ENCODE measurements at places on chromosomes 5 and 9.
A peak's percentile ranks its signal among the peaks of the same experiment; 100 is the strongest.

GRCh38 chr5:179378116-179378440 is 32.8 kb upstream of the ADAMTS2 start:
- DNase-seq = no peak

- peak; percentile 71 for DNase-seq
Observed at GRCh38 chr9:105447814-105448812, at the start of gene FSD1L. FSD1L (plus strand) TSS chr9:105448034; CDS start chr9:105448221, 187 bp downstream.

DNA sequence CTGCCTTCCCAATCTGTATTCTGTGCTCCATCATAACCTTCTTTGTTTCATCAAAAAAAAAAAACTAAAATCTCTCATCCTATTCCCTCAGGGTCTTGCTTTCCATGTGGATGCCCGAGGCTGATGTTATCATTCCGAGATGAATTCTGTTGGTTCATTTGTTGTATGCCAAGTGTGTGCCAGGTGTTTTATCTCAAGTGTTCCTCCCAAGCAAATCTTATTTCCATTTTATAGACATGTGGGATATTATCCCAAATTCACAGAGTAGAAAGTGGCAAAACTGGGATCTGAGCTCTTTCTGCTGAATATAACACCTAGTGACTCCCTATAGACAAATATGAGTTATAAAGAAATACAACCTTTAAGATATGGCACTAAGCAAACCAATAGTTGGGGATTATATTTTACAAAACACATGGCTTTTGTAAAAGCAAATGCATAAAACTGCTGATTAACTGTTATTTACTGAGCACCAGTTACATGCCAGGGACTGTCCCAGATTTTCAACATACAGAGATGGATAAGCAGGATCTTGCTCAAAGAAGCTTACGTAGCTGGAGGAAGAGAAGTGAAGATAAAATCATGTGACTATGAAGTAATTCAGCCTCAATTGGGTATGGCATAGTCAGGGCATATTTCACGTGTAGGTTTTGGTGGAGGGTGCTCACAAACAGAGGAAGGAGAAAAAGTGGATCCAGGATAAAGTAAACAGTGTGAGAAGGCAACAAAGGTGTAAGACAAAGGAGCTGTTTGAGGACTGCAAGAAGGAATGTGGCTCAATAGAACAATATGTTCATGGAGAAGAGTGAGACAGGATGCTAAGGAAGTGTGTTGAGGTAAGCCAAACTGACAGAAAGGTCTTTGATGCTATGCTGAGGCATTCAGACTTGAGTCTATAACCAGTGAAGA is 143.3 kb upstream of the ADAMTSL1 start:
- DNase-seq = no peak

GRCh38 chr5:126531543-126532120 is 63.4 kb downstream of the ALDH7A1 start:
- DNase-seq = no peak

DNA sequence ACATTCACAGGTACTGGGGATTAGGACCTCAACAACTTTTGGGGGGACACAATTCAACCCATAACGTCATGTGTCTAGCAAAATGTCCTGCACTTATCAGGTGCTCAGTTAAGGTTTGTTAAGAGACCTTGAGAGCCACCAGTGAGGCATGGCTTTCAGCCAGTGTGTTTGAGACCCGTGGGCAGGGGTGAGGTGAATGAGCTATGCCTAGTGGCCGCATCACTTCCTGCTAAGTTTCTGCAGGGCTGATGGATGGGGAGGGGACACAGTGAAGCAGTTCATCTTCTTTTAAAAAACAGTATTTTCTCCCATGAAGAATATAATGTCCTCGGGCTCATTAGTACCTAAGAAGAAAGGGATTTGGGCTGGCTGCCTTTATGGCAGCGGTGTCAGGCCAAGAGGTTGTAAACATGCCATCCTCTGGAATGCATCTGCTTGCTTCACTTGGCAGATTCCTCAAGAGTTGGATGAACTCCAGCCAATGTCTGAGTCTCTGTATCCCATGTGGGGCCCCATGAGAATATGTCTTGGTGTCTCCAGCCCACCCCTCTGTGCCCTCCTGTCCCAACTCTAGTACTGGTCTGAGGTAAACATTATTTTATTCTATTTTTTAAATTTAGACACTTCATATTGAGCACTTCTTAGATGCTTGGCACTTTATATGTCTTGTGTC is 282.2 kb downstream of the CWC27 start:
- no peak for DNase-seq

DNA sequence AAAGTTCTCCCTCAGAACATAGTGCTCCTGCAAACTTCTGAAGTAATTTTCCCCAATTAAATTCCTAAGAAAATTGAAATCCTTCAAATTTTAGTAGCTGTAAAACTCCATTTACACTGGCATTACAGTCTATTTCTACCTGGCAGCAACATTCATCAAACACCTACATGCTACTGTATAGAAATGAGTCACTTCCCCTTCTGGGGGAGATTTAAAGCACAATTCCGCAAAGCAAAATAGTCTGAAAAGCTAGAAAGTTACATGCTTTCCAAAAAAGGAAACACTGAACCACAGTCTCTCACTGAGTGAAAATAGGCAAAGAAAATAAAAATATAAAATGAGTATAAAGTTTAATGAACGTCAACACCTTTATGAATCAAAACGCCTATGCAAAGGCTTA is 43.3 kb downstream of the MCTP1 start:
- no peak for DNase-seq

- peak; percentile 55 for DNase-seq
Observed at GRCh38 chr5:159444441-159445082, 114.3 kb upstream of the IL12B start.

DNA sequence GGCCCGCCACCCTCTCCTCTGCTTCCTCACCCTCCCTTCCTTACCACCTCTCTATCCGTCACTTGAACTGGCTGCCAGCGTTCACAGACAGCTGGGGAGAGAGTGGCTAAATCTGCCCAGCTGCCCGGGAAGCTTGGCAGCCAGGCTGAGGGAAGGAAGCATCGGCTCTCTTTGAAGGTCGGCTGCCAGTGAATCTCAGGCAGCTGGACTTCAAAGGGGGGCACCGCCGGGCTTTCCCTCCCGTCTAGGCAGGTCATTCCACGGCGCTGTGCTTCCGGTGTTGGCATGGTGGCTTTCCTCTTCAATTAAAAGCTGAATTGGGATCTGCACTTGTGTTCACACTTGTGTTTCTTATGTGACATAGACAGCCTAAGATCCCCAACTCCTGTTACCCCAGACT is 174.0 kb downstream of the GDNF start:
- DNase-seq = no peak

DNA sequence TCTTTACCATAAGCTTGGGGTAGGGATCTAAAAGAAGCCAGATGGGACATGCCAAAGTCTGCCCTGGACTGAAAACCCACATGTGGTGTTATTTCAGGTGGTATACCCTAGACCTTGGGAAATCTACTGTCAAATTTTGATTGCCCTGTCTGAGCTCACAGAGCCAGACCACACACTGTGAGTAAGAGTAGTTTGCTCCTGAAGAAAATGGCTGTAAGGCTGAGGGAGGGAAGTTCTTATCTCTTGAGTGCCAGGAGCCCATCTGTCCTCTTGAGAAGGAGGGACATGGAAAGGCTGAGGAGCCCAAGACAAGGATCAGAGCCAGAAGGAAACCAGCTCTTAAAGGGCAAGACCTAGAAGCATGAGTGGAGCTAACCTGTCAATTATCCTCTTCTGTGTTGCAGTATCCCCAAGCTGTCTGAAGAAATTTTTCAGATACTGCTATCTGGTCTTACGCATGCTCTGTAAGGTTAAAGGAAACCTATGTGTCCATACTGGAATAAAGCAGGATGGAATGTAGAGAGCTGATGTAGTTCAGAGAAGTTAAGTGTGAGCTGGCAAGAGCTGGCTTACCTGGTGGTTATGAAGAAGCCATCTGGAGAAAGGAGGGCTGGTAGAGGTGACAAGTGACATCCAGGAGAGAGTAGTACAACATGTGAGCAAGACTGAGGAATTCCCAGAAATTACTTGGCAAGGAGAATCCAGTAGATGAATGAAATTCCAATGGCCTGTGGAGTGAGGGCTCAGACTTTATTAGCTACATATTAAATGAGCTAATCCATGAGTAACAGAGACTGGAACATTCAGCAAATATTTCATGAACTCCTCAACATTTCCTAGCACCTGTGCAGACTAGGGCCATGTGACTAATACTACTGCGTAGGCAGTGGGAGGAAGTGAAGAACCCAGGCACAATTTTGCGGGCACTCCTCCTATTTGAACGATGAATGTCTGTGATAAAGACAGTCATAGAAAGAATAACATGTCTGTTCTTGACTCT is 389.1 kb upstream of the KIF2A start:
- DNase-seq = peak; percentile 2

GRCh38 chr5:171639205-171639621 is 146.4 kb upstream of the SMIM23 start:
- DNase-seq = no peak

- peak; percentile 36 for DNase-seq
Observed at GRCh38 chr5:122346897-122347581, 35.0 kb downstream of the SNCAIP start.

DNA sequence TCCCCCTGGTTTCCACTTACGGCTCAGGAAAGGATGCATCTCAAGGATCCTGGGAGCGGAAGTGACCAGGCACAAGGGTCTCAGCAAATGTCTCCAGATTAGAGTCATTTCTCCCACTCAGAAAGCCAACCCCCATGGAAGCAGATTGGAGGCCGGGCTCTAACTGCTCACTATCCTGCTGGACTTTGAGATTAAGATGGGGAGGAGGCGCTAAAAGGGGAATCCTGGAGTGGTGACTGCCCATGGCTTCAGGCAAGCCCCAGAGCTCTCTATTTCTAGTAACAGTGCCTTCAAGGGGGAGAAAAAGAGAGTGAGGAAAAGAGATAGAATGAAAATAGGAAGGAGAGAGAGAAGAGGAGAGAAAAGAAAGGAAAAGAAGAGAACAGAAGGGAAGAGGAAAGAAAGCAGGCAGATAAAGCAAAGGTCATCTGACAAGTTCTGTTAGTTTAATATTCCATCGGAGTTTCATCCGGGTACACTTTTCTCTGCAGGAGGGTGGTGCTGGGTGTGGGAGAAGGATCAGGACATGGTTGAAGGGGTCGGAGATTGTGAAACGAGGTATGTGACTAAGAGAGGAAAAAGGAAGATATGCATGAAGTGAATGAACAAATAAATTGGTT is at the start of gene AGXT2:
Gene AGXT2 (minus strand): TSS at position 165 of the 620 bp plus-strand sequence. CDS start 57 bp downstream, at position 108.
- DNase-seq = no peak

GRCh38 chr5:158869092-158869491 is 230.6 kb downstream of the EBF1 start:
- DNase-seq = no peak

GRCh38 chr9:254516-254915 is 39.9 kb downstream of the DOCK8 start:
- DNase-seq = no peak

DNA sequence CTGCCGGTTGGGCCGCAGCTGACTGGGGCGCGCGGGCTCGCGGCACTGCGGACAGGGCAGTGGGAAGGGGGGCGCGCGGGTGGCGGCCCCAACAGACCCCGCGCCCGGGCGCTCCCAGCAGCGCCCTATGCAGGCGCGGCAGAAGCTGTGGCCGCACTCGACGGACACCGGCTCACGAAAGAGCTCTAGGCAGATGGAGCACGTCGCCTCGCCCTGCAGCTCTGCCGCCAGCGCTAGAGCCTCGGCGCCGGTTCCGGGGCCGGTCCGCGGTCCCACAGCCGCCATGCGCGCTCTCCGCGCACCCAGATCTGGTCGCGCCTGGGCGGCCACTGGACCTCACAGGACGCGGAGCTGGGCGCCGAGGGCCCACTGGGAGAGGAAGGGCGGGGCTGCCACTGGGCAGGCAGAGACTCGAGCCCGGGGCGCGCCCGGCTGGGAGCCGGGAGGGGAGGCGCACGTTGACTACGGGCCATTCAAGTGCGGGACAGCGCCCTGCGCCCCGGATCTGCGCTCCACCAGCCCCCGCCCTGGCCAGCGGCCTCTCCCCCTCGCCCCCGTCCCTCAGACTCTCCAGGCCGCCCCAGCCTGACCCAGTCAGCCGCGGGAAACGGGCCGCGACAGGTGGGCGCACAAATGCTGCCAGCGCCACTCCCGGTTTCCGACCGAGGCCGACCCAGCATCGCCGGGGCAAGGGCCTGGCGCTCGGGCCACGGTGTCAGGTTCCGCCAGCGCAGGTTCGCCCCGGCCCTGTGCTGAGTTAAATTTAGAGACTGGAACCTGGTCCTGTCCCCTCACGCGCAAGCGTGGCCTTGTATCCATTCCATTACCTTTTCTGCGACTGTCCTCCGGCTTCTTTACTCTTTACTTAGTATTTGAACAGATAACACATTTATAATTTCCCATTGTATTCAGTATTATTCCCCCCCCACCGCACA is at the start of gene TRIM7:
Gene TRIM7 (minus strand): TSS at position 371 of the 935 bp plus-strand sequence. CDS start 86 bp downstream, at position 285.
- no peak for DNase-seq

DNA sequence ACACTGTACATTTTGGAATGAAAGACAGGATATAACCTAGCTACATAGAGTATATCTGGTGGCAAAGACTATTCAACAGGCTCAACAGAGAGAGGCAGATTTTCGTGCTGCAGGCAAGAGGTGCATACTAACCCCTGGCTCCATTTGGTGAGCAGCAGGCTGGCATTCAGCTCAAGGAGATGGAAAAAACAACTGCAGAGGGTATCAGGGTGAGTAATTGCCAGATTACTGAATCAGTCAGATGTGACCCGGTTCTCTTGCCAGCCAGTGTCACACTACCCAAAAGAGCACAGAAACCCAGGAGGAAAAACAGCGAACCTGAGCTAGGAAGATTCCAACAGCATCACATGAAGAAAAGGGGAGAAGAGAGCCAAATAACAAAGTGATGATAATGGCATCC is 130.4 kb upstream of the PRLR start:
- no peak for DNase-seq

DNA sequence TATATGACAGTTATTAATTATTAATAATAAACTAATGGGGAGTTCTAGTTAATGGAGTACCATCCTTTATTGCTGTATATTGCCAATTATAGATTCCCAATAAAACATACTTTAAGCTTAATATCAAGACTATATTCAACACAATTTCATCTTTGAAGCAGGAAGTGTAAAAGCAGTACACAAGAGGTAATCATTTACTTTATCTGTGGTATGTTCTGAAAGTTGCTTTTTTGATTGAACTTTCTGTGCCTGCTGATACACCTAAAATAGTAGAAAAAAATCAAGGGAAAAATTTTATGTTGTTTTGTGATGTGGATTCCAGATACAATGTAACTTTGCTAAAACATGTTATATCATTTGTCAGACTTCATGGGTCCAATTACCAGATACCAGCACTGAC is 58.0 kb downstream of the ACO1 start:
- no peak for DNase-seq
